ENCODE measurements at places on chromosomes 11 and 22.

DNA sequence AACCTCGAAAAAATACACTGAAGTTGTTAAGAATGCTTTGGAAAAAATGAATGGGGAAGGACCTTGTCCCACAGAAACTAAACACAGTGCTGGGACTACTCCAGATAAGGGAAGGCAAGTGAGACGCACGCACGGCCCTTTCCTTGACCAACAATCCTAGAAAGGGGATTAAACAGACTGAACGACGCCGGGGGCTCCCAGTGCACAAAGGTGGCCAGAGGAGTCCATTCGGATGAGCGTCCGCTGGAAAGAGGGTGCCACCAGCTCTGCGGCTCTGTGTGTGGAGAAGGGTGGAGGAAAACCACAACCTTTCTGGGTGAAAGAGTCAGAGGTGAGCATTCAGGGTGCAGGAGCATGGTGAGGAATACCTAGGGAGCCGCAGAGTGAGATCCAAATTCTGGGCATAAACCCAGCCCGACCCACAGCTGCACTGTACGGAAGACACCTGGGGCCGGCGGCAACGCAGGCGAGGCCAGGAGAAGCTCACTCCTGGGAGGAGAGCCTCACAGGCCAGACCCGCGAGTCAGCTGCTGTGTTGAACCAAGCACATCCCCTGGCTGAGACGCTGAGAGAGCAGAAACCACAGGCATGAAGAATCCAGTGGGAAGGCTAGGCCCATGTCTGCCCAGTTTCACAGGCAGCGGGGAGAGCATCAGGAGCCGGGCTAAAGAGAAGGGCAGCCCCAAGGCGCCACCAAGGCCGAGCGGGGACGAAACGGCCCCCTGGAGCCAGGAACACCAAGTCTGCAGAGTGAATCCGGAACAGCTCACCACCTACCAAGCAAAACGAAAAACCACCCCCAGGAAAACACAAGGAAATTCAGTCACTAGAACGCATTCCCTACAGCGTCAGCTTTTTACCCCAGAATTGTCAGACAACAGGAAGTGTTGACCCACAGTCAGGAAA, 177.1 kb downstream of the BRD1 start:
- no peak for DNase-seq

- no peak for DNase-seq
These were observed at the start of gene IL18BP for GRCh38 chr11:71998649-71999310. IL18BP (plus strand) TSS chr11:71998909; CDS start chr11:71999985, 1,076 bp downstream.

DNA sequence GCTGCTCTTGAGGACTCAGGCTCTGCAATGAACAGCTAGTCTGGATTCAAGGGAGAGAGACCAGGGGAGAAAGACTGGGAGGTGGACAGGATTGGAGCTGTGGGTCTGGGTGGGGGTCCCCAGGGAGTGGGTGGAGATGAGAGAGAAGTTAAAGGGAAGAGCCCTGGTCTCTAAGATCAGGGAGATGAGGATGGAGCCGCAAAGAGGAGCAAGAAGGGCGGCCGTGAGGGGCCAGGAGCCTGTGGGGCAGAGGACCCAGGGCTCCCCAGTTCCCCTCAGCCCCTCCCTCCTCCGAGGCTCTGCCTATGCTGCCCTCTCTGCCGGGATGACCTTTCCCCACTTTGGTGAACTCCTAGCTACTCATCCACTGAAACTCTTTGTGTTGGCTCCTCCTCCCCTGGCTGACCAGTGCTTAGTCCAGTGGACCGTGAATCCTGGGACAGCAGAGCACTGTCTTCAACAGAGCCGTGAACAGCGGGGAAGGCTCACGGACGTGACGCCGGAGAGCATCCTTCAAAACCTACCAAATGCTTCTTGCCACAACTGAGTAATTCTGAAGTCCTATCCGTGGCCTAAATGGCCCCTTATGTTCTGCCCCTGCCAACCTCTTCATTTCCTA, 16.4 kb upstream of the RFPL3 start:
- DNase-seq, result no peak

DNA sequence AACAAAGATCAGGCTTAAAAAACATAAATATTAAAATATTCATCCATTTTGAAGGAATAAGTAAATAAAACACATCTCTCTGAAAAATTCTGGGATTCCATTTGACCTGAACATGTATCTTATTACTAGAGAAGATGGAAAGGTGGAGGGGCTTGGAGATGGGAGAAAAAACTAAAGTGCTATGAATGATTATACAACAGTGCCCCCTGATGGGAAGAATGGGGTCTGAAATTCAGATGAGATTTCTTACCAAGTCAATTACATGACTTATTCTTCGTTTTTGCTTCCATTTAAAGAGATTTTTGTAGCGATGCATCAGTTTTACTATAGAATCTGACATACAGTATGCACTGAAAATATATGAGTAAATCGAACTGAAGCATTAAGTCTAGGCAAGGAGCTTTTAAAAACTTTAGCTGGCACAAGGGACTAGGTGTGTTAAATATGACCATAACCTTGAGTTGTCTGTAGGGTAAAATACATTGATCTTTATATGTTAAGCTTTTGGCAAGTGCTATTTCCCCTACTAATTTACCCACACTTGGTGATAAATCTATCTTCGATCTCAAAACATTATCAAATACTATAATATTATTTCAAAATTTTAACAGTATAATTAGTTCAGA, 718.8 kb downstream of the CNTN5 start:
- peak; percentile 46 for DNase-seq

DNA sequence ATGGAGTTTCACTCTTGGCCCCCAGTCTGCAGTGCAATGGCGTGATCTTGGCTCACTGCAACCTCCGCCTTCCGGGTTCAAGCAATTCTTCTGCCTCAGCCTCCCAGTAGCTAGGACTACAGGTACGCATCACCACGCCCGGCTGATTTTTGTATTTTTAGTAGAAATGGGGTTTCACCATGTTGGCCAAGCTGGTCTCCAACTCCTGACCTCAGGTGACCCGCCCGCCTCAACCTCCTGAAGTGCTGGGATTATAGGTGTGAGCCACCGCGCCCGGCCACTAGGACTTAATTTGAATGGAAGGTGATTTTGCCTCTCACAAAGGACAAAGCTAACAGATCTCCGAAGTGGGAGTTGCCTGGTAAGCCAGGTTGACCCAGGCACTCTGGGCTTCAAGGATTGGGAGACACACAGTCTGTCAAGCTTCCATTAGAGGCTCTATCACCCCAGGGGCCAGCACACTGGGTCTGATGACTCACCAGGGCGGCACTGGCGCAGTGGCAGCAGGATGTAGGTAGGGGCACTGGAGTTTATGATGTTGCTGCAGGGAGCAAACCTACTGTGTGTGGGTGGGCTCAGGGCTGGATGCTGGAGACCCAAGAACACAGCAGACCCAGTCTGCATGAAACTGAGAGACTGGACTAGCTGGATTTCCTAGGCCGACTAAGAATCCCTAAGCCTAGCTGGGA, 17.8 kb upstream of the KCTD14 start:
- no peak for DNase-seq

DNA sequence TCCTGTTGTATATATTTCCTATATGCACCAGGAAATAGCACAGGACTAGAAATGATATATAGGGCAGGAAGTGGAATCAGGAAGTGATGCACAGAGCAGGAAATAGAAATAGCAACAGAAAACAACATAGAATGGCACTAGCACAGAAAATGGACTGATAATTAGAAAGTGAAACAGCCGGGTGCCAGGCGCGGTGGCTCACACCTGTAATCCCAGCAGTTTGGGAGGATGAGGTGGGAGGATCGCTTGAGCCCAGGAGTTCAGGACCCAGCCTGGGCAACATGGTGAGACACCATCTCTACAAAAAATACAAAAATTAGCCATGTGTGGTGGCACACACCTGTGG, 10.0 kb upstream of the RELT start:
- DNase-seq, result no peak

GRCh38 chr22:46062971-46063631, 86.1 kb upstream of the WNT7B start:
- DNase-seq, result no peak

DNA sequence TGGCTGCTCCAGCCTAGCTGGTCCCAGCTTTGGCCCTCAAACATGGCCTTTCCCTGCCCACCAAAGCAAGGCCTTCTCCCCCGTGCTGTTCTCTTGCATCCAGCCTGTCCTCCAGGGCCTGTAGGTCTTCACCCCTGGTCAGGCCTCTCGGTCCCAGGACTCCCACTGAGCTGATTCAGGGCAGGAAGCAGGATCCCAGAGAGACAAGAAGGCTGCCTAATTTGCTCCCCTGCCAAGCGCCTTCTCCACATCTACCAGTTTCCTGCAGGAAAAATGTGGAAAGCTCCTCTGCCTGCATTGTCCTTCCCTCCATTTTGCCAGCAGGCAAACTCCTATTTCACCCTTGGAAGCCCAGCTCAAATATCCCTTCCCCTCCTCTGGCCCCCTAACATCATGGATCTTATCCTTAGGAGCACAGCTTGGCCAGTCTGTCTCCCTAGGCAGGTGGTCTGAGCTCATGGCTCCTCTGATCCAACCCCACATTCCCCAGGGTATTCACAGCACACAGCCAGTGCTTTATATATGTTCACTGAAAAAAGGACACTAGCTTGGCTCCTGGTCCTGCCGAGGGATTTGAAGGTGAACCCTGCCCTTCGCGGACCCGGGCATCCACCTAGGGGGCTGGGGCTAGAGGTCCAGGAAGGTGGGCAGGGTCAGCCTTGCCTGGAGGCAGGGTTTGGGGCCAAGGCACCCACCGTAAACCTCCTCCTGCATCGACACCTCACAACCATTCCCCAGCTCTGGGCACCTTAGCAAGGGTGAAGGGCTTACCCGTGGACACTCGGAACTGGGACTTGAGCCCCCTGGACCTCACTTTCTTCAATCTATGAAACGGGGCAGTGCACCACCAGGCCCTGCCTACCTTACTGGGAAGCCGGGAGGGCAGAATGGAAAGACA, 968 bp downstream of the RHBDD3 start:
- DNase-seq, result no peak

DNA sequence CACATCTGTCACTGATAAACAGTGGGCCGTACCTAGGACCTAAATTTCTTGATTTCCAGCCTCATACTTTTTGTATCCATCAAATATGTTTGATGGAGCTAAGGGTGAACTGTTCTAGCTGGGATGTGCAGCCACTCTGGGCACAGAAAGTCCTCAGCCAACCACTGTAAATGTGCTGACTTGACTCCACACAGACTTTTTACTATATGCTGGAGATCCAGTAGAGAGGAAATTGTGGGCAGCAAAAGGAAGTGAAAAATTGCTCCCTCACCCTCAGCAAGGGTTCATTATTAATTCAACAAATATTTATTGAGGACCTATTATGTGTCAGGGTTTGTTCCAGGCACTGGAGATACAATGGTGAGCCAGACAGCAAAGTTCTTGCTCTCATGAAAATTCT, 54.2 kb upstream of the AMPD3 start:
- no peak for DNase-seq

GRCh38 chr22:47112994-47113852, 350.8 kb downstream of the TBC1D22A start:
- DNase-seq, result no peak

DNA sequence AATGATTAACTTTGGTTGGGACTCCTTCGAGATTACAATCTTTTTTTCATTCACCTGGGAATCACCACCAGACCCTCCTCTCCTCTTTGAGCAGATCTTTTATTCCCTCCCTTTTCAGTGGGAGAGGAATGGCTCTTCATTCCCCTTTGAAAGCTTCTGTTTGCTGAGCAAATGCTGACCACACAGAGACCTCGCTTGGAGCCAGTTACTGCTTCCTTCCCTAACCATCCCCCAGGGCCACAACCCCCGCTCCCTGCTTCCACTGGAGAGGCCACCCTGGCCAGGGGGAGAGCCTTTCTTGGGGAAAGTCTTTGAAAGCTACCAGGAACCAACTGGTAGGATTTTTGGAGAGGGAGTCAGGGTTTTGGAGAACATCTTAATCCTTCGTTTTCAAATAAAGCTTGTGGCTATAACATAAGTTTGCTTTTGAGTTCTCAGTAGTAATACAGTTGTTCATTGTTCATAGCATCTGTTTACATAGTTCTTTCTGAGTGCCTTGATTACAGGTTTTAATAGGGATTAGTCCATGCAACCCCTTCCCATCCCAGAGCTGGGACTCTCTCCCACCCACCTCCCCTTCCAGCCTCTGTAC, 138.4 kb downstream of the DBX1 start:
- DNase-seq, result no peak

- no peak for DNase-seq
These were observed 18.1 kb downstream of the IL17REL start for GRCh38 chr22:49994361-49995040.

DNA sequence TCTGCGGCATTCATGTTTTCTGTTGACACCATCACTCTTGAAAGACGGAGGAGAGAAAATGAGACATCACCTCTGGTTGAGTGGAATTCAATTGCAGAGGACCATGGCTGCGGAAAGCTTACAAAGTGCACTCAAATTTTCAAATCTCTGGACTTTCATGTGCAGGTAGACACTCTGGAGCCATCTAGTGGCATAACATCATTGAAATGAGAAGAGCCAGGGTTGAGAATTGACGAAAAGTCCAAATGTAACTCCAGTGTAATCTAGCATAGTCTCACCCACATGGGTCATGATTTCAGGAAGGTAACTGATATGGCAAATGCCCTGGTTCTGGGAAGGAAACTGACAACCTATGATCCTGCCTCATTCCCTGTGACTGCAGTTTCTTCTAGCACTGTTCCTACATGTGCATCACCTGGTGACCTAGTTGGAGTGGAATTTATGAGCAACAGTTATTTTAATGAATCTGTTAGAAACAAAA, 687.8 kb downstream of the KCNA4 start:
- no peak for DNase-seq

DNA sequence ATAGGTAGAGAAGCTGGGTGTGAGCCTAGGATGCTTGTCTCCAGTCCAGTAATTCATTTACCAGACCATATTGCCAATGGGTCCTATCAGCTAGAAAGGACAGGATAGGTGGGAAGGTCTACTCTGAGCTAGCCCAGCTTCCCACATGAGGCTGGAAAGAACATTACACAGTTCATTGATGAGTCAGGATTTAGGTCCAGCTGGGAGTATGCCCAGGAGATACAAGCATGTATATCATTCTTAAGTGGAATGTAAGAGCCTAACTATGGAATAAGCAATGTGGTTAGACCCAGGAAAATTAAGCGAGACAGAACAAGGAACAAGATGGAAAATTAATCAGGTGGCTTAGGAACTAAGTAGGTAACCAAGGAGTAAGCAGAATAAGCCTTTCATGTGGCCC, 59.0 kb upstream of the TBCEL start:
- DNase-seq, result no peak

DNA sequence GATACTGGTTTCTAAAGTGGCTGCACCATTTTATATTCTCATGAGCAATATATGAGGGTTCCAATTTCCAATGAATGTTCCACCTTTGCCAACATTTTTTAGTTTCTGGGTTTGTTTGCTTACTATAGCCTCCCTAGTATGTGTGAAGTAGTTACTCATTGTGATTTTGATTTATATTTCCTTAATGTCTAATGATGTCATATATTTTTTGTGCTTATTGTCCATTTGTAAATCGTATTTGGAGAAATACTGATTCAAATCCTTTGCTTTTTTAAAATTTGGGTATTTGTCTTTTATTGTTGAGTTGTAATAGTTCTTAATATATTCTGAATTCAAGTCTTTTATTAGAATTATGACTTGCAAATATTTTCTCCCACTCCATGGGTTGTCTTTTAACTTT, 161.0 kb upstream of the C11orf58 start:
- no peak for DNase-seq

GRCh38 chr22:41508770-41509170, 35.5 kb downstream of the POLR3H start:
- no peak for DNase-seq

GRCh38 chr22:24159650-24160049, 21.6 kb upstream of the SUSD2 start:
- no peak for DNase-seq

All from NT2/D1 (cell line).